ENCODE measurements at places on chromosomes 7 and 10.

DNA sequence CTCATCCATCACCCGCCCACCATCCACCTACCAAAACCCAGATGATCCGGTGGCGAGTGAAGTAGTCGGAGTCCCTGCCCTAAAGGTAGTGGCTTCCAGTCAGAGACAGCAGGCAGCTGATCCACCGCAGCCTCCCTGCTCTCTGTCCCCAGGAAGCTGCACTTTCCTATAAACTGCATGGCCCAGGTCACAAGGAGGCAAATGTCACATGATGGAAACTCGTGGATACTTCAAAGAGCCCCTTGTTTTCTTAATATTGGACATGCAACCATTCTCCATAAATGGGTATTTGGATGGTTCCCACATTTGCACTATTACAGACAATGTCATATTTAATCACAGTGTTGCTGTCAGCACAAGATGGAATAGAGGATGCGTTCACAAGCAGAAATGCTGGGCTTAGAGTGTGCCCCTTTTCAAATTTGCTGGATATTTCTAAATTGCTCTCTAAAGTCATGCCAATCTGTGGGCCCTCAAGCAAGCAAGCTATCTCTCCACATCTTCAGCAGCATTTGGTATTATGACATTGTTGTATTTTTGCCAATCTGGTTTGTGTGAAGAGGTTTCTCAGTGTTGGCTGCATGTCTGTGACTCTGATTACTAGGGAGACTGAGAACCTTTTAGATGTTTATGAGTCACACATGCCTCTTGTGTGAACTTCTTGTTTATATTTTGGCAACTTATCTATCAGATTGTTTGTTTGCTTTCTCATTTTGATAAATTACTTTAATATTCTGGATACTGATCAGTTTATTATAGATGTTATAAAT lies 822.0 kb downstream of the TNS3 start:
- no peak for DNase-seq

- DNase-seq, result no peak
These were observed 51.8 kb downstream of the ANLN start for GRCh38 chr7:36441344-36442022.

GRCh38 chr7:158460665-158461064 lies 127.0 kb downstream of the PTPRN2 start:
- DNase-seq, result no peak

DNA sequence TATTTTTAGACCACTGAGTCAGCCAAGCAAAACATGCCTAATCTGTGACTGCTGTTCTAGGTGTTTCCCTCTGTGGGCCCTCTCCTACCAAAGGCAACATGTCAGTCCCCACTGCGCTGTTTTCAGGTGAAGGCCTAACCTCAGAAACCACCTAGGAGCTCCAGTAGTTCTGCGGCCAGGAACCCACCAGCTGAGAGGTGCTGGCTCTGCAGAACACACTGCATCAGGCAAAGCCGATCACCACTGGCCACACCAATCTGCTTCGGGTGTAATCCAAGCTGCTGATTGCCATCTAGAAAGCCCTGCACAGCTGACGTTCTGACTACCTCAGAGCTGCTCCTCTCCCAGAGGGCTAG lies 14.9 kb downstream of the CAMK2G start:
- DNase-seq, result no peak

DNA sequence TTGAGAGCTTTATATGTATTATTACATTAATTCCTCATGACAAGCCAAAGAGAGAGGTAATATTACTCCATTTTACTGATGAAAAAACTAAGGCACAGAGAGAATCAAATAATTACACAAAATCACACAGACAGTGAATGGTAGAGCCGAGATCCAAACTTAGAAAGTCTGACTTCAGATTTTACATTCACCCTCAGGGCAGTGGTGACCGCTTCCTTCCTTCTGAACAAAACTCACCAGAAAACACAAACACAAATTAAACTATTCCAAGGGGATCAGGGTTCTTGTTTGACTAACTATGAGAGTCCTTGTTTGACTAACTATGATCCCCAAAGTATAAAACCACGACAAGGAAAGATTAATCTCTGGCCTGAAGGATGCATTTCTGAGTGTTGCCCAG lies 67.9 kb upstream of the PTN start:
- no peak for DNase-seq

DNA sequence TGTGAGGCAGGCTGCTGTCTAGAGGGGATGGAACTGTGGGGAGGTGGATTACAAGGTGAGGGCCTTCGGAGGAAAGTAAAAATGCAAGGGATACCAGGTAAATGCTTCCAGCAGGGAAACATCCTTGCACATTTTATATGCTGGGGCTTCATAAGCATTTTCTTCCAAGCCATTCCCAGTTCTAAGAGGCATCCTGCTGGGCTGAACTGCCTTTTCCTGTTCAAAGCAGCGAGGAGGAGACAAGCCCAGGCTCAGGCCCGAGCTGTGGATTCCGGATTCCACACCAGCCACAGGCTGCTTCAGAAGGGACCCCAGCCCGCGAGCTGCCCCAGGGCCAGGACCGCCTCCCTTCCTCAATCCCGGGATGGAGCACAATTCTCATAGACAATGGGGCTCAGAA lies 249.7 kb downstream of the TNS3 start:
- DNase-seq, result no peak

DNA sequence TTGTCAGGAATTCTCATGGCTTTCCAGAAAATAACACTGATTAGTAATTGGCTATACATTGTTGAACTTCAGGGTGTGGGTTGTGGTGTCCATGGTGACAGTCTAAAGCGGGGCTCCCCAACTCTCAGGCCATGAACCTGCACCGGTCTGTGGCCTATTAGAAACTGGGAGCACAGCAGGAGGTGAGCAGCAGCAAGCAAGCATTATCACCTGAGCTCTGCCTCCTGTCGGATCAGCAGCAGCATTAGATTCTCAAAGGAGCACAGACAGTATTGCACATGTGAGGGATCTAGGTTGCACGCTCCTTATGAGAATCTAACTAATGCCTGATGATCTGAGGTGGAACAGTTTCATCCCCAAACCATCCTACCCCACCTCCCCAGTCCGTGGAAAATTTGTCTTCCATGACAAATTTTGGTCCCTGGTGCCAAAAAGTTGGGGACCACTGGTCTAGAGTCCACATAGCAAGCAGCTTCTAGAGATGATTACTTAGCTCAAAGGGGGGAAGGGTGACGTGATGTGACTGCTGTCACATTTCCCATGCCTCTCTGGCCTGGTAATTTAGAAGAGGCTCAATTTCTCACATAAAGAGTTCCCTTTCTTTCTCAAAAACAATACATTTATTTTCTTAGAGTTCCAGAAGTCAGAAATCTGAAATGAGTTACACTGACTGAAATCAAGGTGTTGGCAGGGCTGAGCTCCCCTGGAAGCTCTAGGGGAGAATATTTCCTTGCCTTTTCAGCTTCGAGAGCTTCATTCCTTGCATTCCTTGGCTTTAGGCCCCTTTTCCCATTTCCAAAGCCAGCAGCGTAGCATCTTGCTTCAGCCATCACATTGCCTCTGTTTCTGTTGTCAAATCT lies 17.6 kb upstream of the FAM221A start:
- no peak for DNase-seq

DNA sequence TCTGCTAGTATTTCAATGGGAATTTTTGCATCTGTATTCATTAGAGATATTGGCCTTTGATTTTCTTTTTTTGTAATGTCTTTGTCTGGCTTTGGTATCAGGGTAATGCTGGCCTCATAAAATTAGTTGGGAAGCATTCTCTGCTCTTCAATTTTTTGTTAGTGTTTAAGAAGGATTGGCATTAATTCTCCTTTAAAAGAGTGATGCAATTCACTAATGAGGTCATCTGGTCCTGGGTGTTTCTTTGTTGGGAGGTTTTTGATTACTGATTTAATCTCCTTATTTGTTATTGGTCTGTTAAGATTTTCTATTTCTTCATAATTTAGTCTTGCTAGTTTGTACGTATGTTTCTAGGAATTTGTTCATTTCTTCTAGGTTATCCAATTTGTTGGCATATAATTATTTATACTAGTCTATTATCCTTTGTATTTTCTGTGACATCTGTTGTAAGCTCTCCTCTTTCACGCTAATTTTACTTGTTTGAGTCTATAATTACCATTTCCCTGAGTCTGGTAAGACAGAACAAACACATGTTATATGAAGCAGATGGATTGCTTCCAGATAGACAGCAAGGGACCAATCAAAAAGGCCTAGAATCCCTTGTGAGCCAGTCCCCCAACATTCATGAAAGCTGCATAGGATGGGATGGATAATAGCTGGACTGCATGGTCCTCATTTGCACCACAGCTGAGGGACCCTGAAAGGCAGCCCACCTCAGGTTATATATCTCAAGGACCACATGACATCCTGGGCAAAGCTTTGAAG lies 54.4 kb downstream of the MTPAP start:
- no peak for DNase-seq

GRCh38 chr10:94251568-94251967 lies 111.2 kb downstream of the NOC3L start:
- no peak for DNase-seq

- no peak for DNase-seq
These were observed 152.4 kb upstream of the ADCY1 start for GRCh38 chr7:45421806-45422205.

DNA sequence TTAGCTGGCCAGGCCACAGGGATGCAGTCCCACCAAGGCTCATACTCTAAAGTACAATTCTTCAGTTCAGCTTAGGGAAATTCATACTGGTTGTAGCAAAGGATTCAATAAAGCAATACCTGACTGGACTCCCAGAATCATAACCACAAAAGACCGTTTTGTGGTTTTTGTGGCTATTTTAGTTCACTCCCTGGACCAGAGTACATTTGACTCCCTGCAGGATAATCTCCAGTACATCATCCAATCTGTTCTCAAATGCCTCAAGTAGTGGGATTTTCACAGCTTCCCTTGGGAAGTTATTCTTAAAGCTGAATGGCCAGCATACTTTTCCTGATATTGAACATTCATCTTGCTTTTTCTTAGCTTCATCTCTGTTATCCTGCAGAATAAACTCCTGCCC lies 29.3 kb upstream of the YAE1 start:
- DNase-seq, result no peak

DNA sequence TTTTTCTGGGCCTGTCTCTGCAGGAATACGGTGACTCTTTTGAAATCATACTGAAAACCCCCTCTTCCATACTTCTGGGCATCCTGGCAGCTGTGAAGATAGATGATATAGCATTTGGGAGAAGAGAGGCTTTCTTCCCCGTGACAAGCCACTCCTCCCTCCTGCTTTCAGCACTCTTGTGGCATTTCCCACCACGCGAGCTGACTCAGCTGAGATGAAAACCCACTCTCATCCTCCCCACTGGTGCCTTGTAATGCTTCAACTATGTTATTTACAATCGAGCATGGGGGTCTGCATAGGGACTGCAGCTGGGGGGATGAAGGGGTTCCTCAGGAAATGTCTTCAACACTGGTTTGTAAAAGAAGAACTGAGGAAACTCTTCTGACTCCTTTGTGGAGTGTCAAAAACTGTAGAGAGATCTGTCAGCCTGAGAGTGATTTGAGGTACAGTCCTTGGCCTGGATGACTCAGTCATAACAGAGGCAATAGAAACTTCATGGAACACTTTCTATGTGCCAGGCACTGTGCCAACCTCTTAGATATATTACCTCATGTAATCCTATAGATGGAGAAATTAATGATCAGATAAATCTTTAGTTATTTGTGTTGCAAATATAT lies 1.7 kb upstream of the TBATA start:
- no peak for DNase-seq

GRCh38 chr7:24866004-24866615 lies 108.8 kb upstream of the GSDME start:
- DNase-seq, result no peak

DNA sequence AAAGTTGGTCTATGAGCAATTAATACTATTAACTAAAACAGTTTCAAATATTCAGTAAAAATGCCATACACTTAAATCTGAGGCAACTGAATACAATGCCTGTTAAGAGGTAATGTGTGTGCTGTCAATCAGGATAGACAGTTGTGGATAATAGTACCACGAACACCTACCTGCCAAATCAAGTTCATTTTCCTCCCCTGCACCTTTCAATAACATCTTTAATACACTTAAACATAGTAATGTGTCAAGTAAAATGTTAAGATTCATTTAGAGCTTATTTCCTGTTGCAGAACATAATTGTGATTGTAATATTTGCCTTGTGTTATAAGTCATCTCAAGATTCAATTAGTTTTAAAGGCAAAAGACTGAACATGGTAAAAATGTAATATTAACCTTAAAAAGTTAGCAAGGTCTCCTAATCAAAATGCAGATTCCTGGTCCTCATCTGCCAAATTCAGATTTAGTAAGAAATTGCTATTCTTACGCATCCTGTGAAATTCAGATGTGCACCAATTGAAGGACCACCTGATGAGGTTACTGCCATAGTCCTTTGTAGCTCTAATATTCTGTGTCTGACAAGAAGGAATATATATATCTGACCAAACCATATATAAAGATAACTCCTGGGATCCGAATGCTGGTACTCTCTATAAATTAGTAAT lies 37.1 kb downstream of the COL1A2 start:
- DNase-seq, result no peak

GRCh38 chr10:102975483-102976379 lies 57.6 kb downstream of the CNNM2 start:
- no peak for DNase-seq

- no peak for DNase-seq
These were observed 40.9 kb downstream of the PDSS1 start for GRCh38 chr10:26738301-26738911.

- no peak for DNase-seq
These were observed 25.2 kb downstream of the VCL start for GRCh38 chr10:74022926-74023629.

DNA sequence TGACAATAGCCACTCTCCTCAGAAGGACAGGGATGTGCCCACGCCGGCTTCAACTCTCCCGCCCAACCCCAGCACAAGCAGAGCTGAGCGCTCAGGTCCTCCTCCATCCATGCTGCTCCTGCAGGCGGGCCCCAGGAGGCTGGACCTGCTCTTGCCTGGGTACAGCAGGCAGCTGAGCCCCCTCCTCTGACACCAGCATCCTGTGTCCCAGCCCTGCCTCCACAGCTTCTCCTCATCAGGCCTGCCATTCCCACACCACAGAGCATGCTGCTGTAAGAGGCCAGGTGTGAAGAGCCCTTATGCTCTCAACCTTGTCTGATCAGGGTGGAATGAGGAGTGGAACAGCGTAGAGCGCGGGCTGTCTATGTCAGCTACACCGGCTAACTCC lies 302.2 kb downstream of the PTPRN2 start:
- DNase-seq, result no peak

- no peak for DNase-seq
These were observed 57.6 kb downstream of the MMRN2 start for GRCh38 chr10:86899670-86900276.
